ENCODE measurements at places on chromosomes 7 and 10. TPM values are rescaled to one million over a fixed set of nuclear protein-coding genes. Genes with fewer than 3 reads are reported as not detected.

DNA sequence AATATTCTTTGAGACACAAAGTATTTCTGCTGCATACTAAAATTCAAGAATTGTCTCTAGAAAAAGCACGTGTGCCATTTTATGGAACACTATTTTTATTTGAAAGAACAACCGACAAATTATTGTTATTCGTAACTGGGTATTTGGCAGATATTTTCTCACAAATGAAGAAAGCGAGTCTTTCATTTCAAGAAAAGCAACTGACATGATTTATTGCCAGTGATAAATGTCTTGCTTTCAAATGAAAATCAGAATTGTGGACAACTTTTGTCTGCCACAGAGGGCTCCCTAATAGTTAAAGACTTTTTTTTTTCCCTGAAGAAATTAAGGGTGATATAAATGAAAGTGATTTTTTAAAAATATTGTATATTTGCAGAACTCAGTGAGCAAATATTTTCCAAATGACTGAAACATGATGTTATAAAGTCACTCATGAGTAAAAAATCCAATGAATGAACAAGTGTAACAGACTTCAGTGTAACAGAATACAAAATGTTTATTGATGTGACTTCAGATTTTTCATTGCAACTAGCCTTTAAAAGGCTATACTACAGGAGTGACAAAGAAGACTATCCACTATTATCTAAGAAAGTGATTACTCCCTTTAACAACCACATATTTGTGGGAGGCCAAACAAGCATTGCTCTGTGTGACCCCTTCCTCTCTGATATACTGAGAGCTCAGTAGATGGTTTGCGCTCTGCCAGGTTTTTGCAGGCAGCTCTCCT lies 49.0 kb upstream of the SEMA3E start:
- no peak for DNase-seq

- DNase-seq: peak; percentile 8
These were observed 268.3 kb upstream of the MTPN start for GRCh38 chr7:136245327-136246004.

DNA sequence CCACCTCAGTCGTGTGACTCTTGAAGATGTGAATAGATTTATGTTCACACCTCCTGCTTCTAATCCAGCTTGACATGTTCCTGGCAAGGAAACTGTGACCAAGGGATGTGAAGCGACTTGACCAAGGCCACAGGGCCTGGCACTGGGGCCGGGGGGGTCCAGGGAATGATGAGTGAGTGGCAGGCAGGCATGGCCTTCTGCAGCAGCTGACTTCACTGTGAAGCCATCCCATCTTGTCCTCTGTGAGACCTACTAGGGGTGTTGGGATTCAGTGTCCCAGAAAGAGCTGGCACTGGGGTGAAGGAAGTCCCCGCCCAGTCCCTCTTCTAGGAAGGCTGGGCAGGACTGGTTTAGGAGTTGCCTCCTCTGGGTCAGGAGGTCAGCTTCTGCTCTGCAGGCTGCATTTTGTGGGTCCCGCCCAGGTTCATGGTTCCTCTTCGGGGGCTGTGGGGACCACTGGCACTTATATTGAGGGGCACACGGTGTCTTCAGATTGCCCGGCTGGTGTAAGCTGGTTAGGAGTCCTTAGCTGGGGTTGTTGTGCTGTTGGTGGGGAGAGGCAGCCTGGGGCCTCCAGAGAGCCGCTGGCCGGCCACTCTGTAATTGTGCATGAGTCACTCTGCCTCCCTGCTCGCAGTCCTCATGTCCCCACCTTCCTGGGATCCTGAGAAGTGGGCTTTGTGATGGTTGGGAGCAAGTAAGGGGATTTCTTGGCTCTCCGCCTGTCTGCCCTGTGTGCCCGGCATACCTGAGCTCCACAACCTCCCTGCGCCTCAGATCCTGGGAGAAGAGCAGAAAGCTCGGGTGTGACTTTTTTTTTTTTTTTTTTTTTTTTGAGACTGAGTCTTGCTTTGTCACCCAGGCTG lies 11.0 kb downstream of the ZMIZ1 start:
- DNase-seq: peak; percentile 95

GRCh38 chr10:124798781-124799180 lies 2.8 kb upstream of the ABRAXAS2 start:
- DNase-seq: no peak

DNA sequence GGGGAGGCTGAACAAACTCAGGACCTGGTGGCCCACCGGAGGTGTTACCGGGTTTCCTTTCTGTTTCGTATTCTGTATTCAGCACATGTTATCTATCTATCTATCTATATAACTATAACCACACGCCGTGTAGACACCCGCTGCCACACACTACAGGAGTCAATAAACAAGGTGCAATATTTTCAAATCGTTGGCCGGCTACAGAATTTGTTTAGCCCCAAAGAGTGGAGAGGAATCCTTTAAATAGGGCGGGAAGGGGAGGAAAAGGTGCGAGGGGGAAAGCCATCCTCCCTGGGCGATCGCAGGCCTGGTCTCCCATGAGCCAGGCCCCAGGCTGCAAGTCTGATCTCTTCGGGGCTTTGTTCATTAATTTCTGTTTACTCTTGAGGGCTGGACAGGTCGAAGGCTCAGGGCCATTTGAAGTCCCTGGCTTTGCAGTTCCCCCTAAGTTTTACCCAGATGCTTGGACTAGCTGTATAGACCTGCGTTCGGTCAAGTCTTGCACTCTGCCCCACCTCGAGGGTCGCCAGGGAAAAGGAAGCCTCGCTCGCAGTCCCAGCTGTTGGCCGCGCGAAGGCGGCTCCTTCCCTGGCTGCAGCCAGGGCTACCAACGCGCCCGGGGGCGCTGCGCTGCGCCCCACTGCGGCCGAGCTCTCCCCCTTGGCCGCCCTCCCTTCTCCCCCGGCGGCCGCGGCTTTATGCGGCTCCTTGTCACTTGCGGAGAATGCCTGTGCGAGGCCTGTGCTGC lies 3.8 kb downstream of the NKX2-3 start:
- DNase-seq: no peak

- DNase-seq: peak; percentile 29
These were observed 14.5 kb downstream of the NUP42 start for GRCh38 chr7:23196306-23196705.

GRCh38 chr7:95198863-95199262 lies 125.5 kb downstream of the PON1 start:
- DNase-seq: no peak

DNA sequence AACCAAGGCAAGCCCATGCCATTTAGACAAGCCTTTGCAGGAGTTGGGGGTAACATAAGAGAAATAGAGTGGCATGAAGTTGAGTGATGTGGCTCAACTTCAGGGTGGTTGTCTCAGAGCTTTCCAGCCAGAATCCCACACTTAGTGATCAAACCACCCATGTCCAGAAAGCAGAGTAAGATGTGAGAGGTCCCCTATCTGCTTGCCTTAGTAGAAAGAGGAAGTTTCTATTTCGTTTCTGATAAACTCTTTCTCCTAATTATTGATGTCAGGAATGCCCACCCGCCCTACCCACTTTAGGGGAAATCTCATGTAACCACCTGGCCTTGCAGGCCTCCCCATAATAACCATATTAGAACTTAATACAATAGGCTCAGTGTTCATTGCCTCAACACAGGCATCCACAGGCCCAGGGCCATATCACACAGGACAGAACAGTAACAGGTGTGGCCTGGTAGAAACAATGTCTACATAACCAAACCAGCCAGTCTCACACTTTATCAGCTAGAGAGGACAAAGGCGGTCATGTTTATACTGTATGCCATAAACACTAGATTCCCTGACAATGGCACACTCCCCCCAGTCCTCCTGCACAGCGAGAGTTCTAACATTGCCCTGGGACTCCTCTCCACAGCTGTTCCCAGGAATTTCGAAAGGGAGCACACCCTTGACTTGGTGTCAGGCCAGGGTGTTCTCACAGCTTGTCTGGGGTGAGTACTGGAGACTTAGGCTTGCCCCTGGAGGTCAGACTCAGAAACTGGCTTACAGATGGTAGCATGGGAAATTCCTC lies 364.4 kb downstream of the CXCL12 start:
- DNase-seq: no peak

The COL17A1 gene
- under 0.01 TPM for total RNA-seq

DNA sequence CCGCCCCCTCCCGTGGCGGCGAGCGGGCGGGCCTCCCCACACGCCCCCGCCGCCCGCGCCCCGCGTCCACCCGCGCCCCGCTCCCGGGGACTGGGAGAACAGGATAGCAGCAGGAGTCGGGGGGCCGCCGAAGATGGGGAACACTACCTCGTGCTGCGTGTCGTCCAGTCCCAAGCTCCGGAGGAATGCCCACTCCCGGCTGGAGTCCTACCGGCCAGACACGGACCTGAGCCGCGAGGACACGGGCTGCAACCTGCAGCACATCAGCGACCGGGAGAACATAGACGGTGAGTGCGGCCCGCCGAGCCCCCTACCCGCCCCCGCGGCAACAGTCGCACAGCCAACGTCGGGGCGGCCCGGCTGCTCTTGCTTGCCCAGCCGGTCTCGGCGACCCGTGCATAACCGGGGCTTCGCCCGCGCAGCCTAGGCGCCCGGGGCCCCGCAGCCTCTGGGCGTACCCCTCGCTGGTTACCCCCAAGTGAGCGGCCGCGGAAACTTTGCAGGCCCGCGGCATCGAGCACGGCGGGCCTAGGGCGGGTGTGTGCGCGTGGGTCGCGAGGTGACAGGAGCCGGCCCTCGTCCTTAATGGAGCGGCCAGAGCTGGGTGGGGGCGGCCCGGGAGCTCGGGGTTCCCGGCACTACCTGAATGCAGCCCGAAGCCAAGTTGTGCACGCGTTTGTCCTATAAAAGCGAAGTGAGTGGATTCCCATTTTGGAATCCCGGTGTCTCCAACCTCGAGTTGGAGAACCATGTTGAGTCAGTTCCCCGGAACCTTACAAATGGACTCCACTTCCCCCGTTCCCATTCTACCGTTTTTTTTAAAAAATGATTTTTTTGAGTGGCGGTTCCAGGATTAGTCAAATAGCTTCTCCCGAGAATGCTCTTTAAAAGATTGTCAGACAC lies 863 bp downstream of the CCNY start:
- peak; percentile 86 for DNase-seq

The TFR2 gene
- under 0.01 TPM for total RNA-seq

The LAMTOR4 gene
- total RNA-seq: 63.7 TPM

DNA sequence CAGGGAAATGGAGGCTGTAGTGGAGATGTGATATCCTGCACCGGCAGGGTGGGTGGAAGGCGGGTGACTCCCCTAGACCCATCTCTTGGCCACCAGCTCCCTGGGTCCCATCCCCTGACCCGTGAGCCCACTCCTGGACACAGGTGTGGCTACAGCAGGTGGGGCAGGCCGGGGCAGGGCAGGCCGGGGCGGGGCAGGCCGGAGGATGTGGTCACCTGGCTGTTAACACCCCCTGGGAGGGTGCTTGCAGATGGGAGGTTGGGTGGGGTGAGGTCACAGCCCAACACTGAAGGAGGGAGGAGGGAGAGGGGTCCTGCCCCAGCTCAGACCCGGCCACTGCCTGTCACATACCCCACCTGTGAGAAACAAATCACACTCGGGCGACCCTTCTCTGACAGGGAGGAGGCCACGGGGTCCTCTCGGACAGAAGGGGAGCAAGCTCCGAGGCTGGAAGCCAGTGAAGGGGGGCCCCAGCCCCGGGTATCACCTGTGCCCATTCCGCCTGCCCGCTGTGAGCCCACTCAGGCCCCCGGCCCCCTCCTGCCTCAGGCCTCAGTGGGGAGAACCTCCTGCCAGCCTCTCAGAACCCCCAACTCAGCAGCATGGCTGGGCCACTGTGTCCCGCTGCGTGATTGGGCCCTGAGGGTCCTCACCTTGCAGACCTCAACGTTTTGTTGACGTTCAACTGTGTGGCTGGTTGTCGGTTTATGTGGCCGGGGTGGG lies 74.0 kb downstream of the MICALL2 start:
- peak; percentile 80 for DNase-seq

The TDRD1 gene
- total RNA-seq: 0.59 TPM

DNA sequence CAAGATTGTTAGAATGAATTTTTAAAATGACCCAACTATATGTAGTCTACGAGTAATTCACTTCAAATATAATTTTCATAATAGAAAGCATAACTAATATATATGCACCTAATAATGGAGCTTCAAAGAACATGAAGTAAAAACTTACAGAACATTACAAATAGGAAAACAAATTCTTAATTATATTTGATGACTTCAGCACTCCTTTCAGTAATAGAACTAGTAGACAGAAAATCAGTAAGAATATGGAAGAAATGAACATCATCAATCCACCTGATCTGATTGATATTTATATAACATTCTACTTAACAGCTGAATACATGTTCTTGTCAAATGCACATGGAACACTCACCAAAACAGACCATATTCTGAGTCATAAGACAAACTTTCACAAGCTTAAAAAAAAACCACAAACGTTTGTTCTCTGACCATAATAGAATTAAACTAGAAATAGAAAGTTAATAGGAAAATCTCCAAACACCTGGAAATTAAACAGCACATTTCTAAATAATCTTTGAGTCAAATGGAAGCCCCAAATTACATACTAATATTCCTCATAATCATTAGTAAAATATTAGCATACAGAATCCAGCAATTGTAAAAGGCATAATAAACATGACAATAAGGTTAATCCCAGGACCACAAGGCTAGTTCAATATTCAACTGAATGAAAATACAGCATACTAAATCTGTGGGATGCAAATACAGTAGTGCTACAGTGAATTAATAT lies 48.0 kb downstream of the BRAF start:
- DNase-seq: peak; percentile 17

DNA sequence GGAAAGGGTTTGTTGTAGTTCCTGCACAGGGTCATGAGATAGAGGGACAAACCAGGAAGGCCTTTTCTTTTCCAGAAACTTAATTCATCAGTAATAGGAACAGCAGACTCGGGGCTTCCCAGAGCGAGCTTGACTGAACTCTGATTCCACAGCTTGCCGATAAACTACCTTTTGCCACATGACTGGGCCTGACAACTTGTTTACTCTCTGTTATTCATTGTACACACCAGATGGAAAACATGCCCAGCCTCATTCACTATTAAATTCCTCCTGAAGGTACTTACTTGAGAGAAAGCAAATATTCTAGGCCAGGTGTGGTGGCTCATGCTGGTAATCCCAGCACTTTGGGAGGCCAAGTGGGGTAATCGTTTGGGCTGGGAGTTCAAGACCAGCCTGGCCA lies 77.1 kb upstream of the FGFR2 start:
- no peak for DNase-seq

The LIPF gene
- total RNA-seq: not detected

The INMT gene
- total RNA-seq: 1.5 TPM

- peak; percentile 19 for DNase-seq
These were observed 13.7 kb downstream of the INPP5A start for GRCh38 chr10:132551093-132551807.

- no peak for DNase-seq
These were observed 489.7 kb downstream of the KCNMA1 start for GRCh38 chr10:77147871-77148270.

DNA sequence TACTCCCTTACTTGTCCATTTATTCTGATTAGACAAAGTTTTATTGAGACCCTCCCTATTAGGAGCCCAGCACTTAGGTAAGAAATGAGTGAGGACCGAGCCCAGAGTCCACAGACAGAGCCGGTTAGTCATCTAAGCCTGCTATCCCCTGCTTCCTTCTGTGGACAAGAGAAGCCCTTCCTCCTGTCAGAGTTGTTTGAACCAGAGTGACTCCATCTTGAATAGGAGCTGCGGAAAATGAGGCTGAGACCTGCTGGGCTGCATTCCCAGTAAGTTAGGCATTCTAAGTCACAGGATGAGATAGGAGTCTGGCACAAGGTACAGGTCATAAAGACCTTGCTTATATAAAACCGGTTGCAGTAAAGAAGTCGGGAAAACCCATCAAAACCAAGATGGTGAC lies 109.1 kb downstream of the CPXM2 start:
- no peak for DNase-seq

The COL13A1 gene
- total RNA-seq: 1.8 TPM

The LDB3 gene
- under 0.01 TPM for total RNA-seq

- no peak for DNase-seq
These were observed 5.6 kb downstream of the DENND11 start for GRCh38 chr7:141696348-141696747.

- DNase-seq: no peak
These were observed 1.2 kb upstream of the LRMDA start for GRCh38 chr10:75430000-75430763.

The NUPR2 gene
- total RNA-seq: not detected
